ENCODE measurements at places on chromosomes 1 and 21. TPM values are rescaled to one million over a fixed set of nuclear protein-coding genes. Genes with fewer than 3 reads are reported as not detected.

The ST6GALNAC3 gene
- 2.5 TPM for total RNA-seq

The RPL11 gene
- total RNA-seq = 723 TPM

The ABCB10 gene
- 17.8 TPM for total RNA-seq

The AQP10 gene
- 0.05 TPM for total RNA-seq

The CLCA4 gene
- not detected for total RNA-seq

The CLDN17 gene
- total RNA-seq = not detected

The TAS1R3 gene
- 0.23 TPM for total RNA-seq

The ECE1 gene
- total RNA-seq = 284 TPM

The NBPF20 gene
- total RNA-seq = 9.5 TPM

The IFI6 gene
- 13.2 TPM for total RNA-seq

The YY1AP1 gene
- 56.1 TPM for total RNA-seq

The DISP1 gene
- 6.8 TPM for total RNA-seq

The WASF2 gene
- total RNA-seq = 36.5 TPM

The CYP2J2 gene
- 0.32 TPM for total RNA-seq

The ARHGAP30 gene
- total RNA-seq = 0.05 TPM

The FMN2 gene
- total RNA-seq = 5.9 TPM

The CAMK2N1 gene
- total RNA-seq = 8.5 TPM

The CGN gene
- not detected for total RNA-seq

The PSMG1 gene
- total RNA-seq = 34.0 TPM

The STIL gene
- total RNA-seq = 9.1 TPM

The DENND1B gene
- total RNA-seq = 8.3 TPM

The SH2D2A gene
- not detected for total RNA-seq

The SH2D5 gene
- 8.5 TPM for total RNA-seq

The LENEP gene
- total RNA-seq = not detected

The ECM1 gene
- 5.3 TPM for total RNA-seq

The CFAP107 gene
- not detected for total RNA-seq

The FYB2 gene
- not detected for total RNA-seq

The PGBD5 gene
- total RNA-seq = not detected

The ADGRL2 gene
- total RNA-seq = 47.6 TPM

The WNT2B gene
- 3.0 TPM for total RNA-seq

The BRINP2 gene
- total RNA-seq = under 0.01 TPM

The ZSWIM5 gene
- total RNA-seq = under 0.01 TPM

The SAMD11 gene
- 25.2 TPM for total RNA-seq

The HEYL gene
- not detected for total RNA-seq

The WLS gene
- 95.2 TPM for total RNA-seq

The L1TD1 gene
- total RNA-seq = not detected

The C1orf74 gene
- 2.4 TPM for total RNA-seq

Measured in smooth muscle cell of the umbilical artery (primary cell).